ENCODE measurements at places on chromosomes 1 and 21.

DNA sequence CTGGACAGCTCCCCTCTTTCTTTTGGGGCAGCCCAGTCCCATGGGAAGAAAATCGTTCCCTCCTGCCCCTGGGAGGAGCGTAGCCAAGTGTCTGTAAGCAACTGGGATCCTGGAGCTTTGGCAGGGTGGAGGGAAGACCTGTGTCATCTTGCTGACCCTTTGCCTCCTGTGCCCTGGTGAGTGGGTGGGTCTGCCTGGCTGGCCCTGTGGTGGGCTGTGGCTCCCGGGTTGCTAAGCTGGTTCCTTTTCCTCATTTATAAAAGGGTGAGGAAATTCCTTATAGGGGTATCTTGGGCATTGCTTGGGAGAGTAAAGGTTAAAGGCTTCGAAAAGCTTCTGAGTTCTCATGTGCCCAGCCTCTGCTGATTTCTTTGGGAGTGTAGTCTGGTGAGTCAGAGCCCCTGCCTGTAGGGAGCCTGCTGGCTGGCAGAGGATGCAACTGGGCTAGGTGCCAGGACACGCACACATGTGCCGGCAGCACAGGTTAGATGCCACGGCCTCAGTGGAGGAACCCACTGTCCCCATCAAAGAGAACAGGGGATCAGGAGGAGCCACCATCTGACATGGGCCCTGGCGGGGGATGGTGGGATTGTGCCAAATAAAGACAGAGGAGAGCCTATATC, 85.2 kb downstream of the ARHGEF10L start:
- DNase-seq: no peak

DNA sequence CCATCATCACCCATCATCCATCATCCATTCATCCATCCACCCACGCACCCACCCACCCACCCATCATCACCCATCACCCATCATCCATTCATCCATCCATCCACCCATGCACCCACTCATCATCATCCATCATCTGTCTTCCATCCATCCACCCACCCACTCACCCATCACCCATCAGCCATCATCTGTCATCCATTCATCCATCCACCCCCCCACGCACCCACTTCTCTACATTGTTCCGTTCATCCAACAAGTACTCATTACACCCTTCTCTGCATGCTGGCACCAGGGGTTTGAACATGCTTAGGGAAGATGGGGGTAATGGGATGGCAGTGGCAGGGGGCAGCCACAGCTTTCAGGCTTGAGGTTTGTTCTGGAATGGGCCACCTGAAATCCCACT, 82.1 kb downstream of the ADARB1 start:
- DNase-seq: no peak

DNA sequence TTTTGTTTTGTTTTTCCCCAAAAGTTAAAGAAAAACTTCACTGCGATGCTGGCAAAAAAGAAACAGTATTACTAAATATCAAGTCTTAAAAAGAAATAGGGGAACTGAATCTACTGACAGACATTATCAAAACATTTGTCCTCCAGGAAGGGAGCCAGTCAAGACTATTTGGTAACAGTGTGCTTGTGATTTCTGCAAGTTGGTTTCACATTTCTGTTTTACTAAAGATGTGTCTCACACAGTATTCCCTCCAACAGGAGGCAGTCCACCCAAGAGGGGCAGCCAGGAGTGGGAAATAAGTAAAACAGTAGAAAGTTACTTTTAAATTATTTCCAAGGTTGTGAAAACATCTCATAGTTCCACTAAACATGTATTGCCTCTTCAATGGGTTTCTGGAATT, 74.4 kb upstream of the SDC3 start:
- DNase-seq: no peak

GRCh38 chr1:152022474-152022873, 14.3 kb downstream of the S100A11 start:
- no peak for DNase-seq

DNA sequence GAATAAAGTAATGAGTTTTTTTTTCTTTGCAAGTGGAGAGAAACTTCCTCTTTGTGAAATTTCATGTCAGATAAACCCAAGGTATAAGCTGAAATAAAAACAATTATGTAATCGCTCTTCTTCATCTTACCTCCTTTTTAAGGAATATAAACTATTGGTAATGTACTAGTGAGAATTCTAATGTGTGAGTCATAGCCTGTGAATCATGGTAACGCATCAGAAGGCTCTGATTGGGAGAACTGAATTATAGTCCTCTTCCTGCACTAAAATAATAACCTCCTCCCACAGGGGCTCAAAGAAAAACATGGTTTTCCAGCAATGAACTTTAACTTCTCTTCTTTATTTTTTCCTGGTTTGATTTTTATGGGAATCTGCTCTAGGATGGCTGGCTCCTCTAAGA, 57.1 kb upstream of the COX20 start:
- no peak for DNase-seq

GRCh38 chr1:29695803-29696202, 459.5 kb downstream of the PTPRU start:
- DNase-seq: no peak

DNA sequence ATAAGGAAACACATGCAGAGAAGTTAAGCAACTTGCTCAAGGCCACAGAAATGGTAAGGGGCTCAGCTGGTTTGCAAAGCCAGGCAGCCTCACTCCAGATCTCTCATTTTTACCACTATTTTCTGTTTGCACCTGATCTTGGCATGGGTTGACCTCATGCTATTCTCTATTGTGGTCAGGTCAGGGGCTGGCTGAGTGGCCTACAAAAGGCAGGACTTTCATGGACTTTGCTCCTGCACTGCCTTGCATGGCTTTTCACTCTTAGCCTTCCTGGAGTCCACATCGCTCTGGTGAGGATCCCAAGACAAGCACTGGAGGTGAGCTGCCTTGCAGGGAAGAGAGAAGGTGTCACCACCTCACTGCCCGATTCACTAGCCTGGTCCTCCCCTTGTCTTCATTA, 56.8 kb upstream of the CSF3R start:
- DNase-seq: no peak

DNA sequence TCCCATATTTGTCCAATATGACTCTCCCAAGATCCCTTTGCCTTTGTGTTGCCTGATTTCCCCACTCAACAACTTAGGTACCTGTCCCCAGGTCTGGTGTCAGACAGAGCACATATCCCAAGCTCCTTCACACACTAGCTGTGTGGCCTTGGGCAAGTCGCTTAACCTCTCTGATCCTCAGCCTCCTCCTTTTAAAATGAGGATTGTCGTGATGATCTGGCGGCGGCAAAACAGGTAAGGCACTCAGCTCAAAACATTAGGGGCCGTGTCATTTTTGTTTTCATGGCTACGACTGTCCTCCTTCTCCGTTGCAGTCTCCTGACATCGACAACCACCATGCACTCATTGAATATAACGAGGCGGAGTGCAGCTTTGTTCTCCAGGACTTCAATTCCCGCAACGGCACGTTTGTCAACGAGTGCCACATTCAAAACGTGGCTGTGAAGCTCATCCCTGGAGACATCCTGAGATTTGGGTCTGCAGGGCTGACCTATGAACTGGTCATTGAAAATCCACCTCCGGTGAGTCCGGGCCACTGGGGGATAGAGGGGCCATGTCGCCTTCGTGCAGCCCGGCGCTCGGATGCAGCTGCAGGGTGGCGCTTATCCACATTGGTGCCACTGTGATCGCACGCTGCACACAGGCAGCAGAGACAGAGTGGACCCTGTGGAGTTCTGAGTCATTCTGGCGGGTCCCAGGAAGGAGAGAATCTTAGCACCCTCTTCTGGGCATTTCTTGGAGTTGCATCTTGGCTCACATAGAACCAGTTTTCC, 25.2 kb downstream of the FHAD1 start:
- DNase-seq: peak; percentile 57

GRCh38 chr1:238652346-238652968, 733.9 kb upstream of the CHRM3 start:
- DNase-seq: no peak

GRCh38 chr21:17536381-17536780, 23.5 kb downstream of the CXADR start:
- DNase-seq: no peak

- DNase-seq: no peak
Observed at GRCh38 chr1:213054733-213055591, 3.9 kb downstream of the RPS6KC1 start.

- peak; percentile 68 for DNase-seq
Observed at GRCh38 chr1:109248797-109249629, at the start of gene CELSR2. Gene CELSR2 (plus strand): TSS chr1:109249539. CDS start chr1:109250080, 541 bp downstream.

DNA sequence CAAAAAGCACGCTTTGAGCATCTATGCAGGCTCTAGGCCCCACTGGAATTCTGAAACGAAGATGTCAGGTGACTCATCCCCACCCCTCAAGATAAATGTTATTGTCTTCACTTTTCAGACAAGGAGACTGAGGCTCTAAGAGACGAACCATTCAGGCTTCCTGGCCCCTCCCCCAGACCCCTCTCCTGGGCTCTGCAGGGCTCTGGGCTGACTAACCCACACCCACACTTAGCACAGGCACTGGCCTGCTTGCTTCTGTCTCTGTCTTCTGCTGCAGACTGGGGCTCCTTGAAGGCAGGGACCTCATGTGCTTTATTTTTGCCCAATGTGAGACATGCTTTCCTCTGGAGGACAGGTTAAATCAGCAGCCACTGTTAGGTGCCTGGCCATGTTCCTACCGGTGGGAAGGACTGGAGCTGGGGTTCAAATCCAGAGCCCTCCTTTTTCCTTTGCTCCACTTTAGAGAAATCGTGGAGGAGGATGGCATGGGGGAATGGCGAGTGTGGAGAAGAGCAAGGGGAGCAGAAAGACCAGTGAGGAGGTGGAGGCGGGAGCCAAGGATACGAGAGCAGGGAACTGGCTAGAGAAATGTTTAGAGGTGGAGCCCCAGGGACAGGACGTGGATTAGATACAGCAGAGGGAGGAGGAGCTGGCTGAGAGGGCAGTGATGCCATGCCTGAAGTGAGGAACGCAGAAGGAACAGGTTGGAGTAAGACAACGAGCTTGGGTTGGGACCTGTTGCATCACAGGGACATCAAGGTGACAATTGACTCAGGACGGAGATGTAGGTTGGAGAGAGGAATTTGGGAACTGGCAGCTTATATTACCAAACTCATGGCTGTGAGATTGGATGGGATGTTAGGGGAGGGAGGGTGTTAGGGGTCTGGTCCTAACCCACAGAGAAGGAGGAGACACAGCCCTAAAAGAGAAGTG, 1.7 kb downstream of the TMEM125 start:
- peak; percentile 15 for DNase-seq
